ENCODE measurements at places on chromosomes 6 and 20. TPM values are rescaled to one million over a fixed set of nuclear protein-coding genes. Genes with fewer than 3 reads are reported as not detected.

The SH3BGRL2 gene
- total RNA-seq = 4.7 TPM

The IL17F gene
- not detected for total RNA-seq

The SIRPD gene
- not detected for total RNA-seq

The MUC21 gene
- not detected for total RNA-seq
